ENCODE measurements at places on chromosomes 4 and X.
A peak's percentile ranks its signal among the peaks of the same experiment; 100 is the strongest.

- no peak for DNase-seq
Observed at GRCh38 chr4:127772769-127773671, 9.1 kb upstream of the HSPA4L start.

GRCh38 chrX:69299285-69299684 is 134.0 kb upstream of the PJA1 start:
- no peak for DNase-seq

DNA sequence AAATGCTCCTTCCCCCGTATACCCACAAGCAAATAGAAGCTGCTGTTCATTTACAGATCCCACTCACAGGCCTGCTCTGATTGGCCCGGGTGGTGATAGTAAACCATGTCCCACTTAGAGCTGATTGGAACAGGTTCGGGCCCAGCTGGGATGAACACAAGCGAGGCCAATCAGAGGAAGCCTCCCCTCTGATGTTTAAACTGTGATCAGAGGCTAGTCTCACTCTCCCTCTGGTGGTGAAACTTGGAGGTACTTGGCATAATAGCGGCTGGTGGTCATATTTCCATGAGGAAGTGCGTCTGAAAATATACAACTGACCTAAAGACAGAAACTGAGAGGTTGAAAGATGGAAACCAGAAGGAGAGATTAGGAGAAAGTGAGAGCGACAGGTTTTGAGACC is 51.5 kb upstream of the TRPC3 start:
- no peak for DNase-seq

DNA sequence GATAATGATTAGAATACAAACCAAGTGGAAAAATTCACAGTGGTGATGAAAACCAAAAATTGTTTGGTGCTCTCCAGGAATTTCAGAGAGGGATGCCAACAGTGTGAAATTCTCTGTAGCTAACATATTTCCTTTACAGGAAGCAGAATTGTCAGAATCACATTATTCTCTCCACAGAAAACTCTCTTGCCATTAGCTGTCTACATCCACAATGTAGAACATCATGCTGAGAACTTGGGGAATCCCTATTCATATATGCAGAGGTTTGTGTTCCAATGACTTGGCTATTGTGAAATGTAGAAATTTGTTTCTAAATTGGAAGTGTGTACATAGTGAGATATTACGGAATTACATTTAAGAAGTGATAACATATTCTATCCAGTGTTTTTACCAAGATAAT is 142.0 kb downstream of the PCDH7 start:
- no peak for DNase-seq

DNA sequence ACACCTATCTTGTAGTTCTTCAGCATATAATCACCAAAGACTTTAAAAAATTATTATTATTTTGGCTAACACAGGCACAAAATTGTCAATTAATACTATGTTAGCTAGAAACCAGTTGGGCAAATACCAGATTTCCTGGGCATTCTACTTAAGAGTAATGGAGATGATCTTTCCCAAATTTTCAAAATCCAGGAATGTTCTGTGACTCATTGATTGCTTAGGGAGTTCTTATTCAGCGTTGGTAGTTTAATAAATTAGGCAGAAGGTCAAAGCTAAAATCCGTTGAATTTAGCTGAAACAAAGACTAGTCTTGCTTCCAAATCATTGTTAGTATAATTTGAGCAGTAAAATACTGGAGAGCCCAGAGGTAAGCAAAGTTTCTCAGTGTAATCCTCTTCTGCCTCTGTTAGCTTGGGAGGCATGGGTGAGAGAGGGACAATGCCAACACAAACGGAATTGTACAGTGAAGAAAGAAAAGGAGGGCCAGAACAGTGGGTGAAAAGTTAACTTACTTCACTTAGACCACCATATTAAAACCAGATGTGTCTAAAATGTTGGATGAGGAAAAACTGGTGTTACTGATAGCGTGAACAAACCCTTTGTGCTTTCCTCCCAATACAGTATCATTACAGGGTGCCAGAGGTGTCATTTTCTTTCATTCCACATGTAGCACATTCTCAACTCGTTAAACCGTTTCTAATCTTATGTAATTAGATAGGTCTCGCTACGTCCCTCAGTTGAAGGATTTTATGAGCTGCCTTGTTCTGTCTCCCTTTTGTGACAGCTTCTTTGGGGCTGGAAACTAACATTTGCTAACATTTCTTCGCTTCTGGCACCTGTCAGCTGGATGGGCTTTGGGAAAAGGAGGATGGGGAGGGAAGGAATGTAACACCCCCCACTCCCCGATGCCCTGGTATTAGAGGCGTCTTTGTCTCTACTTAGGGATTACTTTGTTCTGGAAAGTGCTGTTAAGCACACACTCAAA is 87.4 kb upstream of the CITED1 start:
- no peak for DNase-seq

GRCh38 chrX:150934453-150934852 is 36.0 kb upstream of the CD99L2 start:
- DNase-seq: no peak

DNA sequence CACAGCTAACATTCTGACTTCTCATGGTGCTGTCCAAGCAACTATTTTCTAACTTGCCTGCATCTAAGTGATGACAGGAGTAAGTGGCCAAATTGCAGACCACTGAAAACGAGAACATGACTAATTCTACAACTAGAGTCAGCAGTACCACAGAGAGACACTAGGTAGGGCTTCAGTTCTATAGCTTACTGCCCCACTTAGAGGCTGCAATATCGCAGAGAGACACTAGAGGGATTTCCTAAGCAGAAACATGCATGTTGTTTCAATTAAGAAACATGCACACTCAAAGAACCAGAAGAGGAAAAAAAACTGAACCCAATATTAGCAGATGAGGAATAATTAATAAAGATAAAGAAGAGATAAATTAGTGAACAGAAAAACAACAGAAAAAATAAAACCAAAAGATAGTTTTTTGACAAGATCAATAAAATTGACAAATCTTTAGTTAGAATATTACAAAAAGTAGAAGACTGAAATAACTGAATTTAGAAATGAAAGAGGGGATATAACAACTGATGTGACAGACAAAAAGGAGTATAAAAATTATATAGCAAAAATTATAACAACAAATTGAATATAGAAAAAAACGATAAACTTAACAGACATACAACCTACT is 100.8 kb downstream of the SPIN4 start:
- peak; percentile 48 for DNase-seq

GRCh38 chrX:77431227-77431626 is 16.0 kb upstream of the FGF16 start:
- peak; percentile 36 for DNase-seq

DNA sequence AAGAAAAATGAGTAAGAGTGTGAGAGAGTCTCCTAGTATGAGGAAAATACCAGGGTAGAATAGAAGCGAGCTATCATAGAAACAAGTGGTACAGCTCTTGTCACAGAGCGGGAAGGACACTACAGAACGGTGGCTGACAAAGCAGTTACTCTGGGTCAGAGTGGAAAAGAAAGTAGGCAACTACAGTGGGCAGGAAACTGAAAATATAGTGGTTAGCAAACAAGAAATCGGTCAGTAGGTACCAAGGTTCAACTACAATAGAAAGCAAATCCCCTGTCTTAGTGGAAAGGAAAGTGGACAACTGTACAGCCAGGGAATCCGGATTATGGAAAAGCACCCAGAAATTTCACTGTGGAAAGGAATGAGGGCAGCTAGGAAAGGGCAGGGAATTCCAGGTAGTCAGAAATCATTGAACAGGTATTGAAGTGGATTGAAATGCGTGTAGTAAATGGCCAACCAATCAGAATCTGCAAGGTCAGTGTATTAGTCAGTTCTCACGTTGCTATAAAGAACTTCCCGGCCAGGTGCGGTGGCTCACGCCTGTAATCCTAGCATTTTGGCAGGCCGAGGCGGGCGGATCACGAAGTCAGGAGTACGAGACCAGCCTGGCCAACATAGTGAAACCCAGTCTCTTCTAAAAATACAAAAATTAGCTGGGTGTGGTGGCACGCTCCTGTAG is 219.6 kb upstream of the DIAPH2 start:
- DNase-seq: no peak

DNA sequence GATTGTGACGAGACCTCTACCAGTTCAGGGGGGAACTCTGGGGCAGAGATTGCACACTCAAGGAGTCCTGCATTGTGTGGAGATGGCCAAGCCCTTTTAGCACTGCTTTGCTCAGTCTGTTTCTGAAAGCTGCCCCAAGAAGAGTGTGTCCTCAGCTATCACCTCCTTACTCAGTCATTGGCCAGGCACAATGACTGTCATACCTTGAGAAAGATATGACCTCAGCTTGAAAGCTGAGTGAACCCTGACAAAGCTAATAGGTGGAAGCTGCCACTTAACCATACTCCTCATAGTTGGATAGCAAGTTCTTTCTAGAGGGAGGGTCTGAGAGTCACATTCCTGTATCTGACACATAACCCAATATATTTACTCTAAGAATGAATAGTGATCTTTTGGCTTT is 37.8 kb upstream of the DIPK2B start:
- DNase-seq: no peak

DNA sequence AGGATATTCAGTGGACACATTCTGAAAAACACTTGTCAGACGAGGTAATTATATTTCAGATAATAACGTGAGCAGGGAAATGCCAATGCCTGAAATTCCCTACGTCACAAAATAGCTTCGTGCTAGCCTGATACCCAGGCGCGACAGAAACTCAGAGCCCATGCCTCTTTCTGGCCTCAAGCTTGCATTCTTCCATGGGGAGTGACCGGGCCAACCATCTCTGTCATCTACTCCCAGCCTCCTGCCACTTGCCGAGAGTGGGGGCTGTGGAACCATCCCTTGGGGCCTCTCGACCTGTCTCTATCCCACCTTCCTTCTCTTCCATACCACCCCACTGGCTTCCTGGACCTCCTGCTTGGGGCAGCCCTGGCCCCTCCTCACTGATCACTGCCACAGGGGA is 34.5 kb upstream of the CDKN2AIP start:
- no peak for DNase-seq

DNA sequence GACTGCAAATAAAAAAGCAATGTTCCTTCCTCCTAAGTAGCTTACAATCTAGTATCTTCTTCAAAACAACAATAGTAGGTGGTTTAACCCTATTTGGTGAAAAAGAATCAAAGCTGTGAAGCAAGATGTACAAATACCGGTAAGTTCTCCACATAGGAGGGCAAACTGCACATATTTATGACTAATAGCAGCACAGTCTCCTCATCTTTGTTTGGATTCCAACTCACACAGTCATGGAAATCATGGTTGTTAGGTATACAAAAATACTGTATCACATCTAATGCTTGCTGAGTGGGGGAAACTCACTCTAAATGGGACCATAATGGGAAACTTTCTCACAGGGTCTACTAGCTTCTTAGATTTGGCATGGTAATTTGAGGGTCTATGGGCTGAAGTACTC is 597.2 kb downstream of the INPP4B start:
- DNase-seq: no peak

DNA sequence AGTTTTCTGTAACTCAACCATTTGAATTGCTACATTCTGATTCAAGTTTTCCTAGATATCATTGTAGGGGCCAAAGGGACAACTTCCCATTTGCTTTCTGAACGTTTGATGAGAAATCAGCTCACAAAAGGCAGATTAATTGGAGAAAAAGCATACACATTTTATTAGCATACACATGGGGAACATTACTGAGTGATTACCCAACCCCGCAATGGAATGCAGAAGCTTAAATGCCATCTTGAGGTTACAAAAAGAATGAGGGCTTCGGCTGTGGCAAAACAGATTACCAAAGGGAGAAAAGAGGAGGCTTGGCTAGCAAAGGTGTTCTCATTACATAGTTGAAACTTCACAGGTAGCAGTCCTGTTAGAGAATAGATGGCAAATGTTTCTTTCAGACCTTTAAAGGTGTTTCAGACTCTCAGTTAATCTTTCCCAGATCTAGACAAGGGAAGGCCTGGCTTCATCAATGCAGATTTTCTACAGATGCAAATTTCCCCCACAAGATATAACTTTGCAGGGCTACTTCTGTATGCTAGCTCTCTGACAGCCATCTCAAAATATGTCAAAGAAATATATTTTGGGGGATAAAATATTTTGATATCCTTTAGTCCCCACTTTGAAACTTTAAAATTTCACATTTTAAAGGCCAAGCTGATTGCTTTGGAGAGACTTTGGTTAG is 26.5 kb upstream of the HERC6 start:
- no peak for DNase-seq

GRCh38 chr4:120291541-120291940 is 224.9 kb upstream of the MAD2L1 start:
- no peak for DNase-seq

- peak; percentile 19 for DNase-seq
Observed at GRCh38 chr4:7166981-7167700, 25.2 kb upstream of the SORCS2 start.

GRCh38 chr4:111454961-111455360 is 690.3 kb upstream of the FAM241A start:
- no peak for DNase-seq

GRCh38 chrX:1754077-1754476 is 139.2 kb downstream of the ASMT start:
- no peak for DNase-seq

DNA sequence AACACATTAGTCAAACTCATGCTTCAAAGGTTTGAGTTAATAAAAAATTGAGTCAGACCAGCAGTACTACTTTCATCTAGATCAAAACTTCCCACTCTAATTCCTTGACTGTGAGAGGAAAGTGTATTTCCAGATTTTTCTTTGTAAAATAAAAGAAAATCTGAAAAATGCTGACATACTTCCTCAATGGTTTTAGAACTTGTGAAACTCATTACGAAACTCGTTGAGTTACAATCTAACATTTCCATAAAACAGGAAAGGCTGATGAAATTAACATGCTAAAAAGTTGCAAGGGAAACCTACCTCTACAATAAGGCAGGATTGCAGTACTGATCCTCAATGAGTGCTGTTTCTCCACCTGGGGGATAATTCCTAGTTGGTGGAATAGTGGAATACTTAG is 217.8 kb upstream of the HCCS start:
- no peak for DNase-seq

- DNase-seq: no peak
Observed at GRCh38 chr4:46648088-46648744, 258.3 kb upstream of the GABRA2 start.

GRCh38 chr4:22794732-22795131 is 102.0 kb downstream of the GBA3 start:
- DNase-seq: no peak

Measured in femur (tissue), 1 donor.